ENCODE measurements at places on chromosomes 16 and 17.
A peak's percentile ranks its signal among the peaks of the same experiment; 100 is the strongest.

GRCh38 chr17:17129466-17129865 lies 76.7 kb downstream of the PLD6 start:
- DNase-seq, result no peak

- DNase-seq, result no peak
Measured at GRCh38 chr17:152860-153420, 15.6 kb downstream of the SCGB1C2 start.

GRCh38 chr16:19472482-19472881 lies 49.4 kb downstream of the GDE1 start:
- no peak for DNase-seq

GRCh38 chr17:7308625-7309433 lies 1.4 kb downstream of the EIF5A start:
- peak; percentile 78 for DNase-seq

DNA sequence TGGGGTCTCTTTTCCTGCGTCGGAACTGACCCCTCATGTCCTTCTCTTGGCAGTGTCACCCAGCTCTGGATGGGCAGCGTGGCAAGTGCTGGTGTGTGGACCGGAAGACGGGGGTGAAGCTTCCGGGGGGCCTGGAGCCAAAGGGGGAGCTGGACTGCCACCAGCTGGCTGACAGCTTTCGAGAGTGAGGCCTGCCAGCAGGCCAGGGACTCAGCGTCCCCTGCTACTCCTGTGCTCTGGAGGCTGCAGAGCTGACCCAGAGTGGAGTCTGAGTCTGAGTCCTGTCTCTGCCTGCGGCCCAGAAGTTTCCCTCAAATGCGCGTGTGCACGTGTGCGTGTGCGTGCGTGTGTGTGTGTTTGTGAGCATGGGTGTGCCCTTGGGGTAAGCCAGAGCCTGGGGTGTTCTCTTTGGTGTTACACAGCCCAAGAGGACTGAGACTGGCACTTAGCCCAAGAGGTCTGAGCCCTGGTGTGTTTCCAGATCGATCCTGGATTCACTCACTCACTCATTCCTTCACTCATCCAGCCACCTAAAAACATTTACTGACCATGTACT lies 13.2 kb downstream of the IGFBP4 start:
- no peak for DNase-seq

- no peak for DNase-seq
Measured at GRCh38 chr16:5228369-5228768, 130.8 kb upstream of the EEF2KMT start.
